Left renal pelvis (tissue), 4 donors: ENCODE measurements at places on chromosomes 6 and 20.

GRCh38 chr6:168374051-168374502, 54.5 kb upstream of the DACT2 start:
- no peak for DNase-seq

DNA sequence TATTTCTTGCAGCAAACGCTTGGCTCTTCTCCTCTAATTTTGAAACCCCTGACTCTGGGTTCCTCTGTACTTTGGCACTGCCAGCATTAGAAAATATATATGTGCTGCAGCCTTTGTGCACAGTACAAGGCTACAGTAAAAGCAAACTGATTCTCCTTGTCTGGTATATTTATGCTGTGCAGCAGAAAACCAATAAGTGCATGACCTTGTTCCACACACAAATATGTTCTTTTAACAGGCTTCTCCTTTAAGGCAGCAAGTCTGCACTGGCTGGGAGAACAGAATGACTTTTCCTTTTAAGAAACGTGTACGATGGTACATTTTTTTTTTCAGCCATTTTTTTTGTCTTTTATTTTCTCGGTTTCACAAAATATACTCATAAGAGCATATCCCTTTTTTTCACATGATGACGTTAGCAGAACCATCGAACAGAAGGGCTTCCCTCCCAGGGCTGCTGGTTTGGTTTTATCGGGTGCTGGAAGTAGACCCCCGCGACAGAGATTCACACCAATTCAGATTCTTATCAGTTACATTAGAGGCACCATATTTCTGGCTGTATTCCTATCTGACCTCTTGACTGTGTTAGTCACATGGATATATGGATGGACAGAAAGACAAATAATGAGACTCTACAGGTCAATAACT, 129.9 kb upstream of the ARID1B start:
- no peak for DNase-seq

DNA sequence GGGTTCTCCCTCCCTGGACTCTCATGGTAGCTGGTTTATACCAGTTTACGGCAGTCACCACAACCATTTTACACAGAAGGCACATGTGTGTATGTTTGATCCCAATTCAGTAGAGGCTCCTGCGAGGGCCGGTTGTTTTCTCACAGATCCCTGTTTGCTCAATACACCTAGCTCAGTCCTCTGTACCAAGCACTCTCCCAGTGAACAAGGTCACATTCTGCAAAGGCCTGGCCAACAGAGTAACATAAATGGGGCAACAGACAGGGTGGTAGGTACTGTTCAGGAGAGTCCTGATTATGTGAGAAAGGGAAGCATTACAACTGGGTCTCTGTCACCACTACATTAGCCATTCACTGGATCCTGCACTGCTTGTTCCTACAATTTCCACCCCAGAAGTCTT, 84.4 kb downstream of the ELOVL5 start:
- no peak for DNase-seq

DNA sequence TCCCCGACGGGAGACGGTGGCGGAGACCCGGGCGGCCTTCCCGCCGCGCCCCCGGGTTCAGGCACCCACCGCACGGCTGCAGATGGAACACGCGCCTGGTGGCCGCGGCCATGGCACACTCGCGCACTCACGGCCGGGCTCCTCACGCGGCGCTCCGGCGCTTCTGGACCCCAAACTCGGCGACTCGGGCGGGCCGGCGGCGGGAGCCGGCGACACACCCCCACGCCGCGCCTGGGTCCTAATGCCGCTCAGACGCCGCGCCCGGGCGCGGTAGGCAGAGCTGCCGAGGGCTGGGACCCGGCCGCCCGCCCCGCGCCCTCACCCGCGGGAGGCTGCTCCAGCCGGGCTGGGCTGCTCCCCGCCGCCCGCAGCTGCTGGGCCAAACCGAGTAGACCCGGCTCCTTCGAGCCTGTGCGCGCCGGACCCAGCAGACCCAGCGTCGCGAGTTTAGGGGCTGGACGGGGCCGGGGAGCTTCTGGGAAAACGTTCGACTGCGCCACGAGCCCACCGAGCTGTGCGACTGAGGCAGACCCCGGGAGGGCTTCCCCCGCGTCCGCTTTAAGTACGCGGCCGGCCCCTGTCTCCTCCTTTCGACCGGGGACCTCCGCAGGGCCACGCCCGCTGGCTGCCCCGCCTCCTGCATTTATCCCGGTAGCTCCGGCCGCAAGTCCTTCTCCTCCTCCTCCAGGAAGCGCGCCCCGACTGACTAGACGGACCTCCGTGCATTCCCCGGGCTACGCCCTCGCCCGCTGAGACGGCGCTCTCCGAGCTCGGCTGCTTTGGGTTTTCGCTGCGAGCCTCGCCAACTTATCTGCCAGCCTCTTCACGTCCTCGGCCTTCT, at the start of gene SLC4A11:
Gene SLC4A11 (minus strand): TSS at position 165 of the 841 bp plus-strand sequence. CDS start 53 bp downstream, at position 112.
- DNase-seq: no peak

- DNase-seq: no peak
These were observed 26.0 kb downstream of the GPX6 start for GRCh38 chr6:28489366-28490204.

DNA sequence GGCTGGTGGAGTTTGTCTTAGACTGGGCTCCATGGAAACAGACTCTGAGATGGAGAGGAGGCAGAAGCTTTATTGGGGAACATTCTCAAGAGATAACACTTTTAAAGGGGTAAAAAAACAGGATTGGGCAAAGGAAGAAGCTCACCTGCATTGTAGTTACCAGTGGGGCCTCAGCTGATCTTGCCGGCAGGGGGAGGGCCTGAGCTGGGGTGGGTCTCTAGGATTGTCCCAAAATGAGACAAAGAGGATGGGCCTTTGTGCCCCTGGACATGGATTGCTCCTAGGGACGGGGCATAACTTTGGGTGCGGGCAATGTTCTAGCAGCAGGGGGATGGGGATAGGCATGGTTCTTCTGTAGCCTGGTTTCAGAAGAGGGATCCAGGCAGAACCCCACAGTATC, 12.5 kb downstream of the SGK2 start:
- DNase-seq: no peak

- DNase-seq: no peak
These were observed 11.5 kb downstream of the PYGB start for GRCh38 chr20:25259358-25259757.

- no peak for DNase-seq
These were observed 40.9 kb downstream of the PHACTR3 start for GRCh38 chr20:59645271-59645670.

- DNase-seq: no peak
These were observed 43.9 kb downstream of the FILIP1 start for GRCh38 chr6:75449630-75450206.

DNA sequence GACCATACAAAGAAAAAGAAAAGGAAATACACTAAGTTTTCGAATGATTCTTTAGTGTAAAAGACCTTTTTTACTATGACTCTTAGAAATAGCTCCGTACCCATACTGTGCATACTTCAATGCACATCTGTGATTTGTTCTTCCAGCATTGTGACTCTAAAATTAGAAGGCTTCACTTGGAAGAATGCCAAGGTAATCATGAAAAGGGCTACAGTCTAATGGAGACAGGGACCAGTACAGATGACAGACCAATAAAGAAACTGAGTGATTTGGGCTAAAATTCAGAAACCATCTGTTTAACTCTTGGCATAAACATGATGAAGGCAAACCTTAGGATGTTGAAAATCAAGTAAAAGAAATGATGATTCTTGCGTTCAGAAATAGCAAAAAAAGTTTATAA, 46.3 kb downstream of the CYP39A1 start:
- DNase-seq: no peak

DNA sequence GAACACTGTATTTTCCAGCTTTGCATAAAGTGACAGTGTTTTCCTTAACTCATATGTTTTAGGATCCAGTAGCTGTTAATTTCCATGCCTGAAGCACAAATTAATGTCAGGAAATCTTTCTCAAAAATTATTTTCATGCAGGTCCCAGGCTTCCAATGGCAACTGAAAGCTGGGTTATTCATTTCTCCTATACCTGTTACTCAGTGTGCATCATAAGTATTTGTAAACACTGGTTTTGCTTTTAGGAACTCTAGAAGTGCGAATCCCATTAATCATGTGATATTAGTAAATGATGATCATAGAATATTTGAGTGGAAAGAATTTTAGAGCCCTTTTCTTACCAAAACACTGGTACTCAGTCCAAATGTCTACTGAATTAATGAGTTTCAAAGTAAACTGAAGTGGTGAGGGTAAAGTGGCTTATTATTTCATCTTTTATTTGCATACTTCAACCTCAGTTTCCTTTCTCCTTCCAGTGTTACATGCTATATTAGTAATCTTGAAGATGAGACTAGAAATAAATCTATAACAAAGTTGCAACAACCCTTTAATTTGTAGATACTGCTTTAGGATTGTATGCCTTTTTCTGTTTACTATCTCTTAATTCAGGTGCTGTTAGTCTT, 124.0 kb downstream of the ZFAND3 start:
- DNase-seq: no peak

DNA sequence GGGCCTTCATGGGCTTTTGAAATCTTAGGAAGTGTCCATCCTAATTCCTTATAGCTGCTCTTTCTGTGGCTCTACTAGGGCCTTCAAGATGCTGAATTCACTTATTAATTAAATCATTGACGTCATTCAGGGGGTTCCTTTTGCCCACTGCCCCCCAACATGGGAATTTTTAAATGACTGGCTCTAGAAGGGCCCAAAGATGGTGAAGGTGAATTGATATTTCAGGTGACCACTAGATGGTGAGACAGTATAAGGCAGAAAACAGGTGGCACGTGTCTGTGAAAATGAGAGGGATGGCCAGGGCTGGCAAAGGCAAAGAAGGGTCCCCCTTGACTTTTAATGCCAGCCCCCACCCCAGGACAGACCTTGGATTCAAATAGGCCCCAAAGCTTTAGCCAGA, 11.8 kb downstream of the GNAS start:
- no peak for DNase-seq

GRCh38 chr20:44195605-44196004, 8.6 kb upstream of the JPH2 start:
- DNase-seq: no peak

- no peak for DNase-seq
These were observed 10.8 kb upstream of the ARMC2 start for GRCh38 chr6:108837236-108837971.

GRCh38 chr20:18879262-18879661, 65.7 kb downstream of the SCP2D1 start:
- no peak for DNase-seq

DNA sequence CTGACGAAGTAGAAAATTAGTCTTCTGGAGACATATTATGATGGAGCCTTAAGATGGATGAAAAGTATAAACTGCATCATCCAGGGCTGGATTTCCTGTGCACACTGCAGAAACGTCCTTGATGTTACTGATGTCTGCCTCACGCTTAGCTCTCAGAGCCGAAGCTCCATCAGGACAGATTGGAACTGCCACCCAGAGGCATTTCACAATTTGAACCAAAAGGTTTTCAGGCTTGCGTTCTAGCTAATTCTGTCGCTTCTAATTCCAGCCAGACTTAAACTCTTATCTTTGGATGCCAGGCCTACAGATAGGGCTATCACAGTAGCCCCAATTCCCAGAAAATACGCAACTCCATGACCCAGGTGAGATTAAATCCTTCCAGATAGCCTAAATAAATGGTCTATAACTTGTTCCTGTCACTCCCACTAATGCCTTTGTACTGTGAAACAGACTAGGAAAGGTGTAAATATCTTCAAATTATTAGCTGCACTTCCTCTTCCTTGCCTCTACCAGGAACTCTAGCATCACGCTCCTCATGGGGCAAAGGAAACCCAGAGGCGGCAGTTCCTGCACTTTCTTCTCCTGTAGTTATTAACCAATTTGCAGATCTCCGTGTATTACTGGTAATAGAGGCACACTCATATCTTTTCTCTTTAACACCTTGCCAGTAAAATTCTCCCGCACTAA, 634.6 kb downstream of the PRKN start:
- no peak for DNase-seq

- DNase-seq: no peak
These were observed 81.7 kb upstream of the GATA5 start for GRCh38 chr20:62557462-62557861.

DNA sequence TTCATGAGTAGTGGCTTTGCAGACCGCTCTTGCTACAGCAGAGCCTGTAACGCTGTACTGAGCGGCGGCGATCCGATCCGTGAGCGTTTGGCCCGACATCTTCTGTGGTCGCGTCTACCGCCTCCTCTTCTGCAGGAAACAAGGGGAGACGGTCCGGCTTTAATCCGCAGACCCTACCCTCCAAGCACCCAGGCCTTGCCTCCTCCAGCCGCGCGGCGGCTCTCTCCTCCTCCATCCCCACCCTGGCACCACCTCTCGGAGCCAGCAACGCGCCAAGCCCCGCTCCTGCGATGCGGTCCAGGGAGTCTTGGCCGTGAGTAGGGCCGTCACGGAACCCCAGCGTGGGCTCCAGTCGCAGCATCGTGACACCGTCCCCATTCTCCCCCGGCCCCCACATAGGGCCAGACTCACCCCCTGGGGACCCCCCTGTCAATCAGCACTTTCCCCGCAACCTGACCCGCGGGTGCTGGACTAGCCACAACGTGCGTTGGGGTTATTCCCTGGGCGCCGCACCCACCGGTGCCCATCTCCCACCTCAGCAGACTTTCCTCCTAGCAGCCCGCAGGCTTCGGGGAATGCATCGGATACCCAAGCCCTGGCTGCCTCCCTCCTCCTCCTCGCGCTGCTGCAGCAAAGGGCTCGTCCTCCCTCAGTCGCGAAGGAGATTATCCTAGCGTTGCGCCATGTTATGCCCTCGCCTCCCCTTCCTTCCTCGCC, 914 bp downstream of the SNAP91 start:
- DNase-seq: no peak

- DNase-seq: no peak
These were observed 40.4 kb upstream of the RAB22A start for GRCh38 chr20:58268936-58269619.

- no peak for DNase-seq
These were observed 211.2 kb downstream of the LAMA2 start for GRCh38 chr6:129094147-129094546.

DNA sequence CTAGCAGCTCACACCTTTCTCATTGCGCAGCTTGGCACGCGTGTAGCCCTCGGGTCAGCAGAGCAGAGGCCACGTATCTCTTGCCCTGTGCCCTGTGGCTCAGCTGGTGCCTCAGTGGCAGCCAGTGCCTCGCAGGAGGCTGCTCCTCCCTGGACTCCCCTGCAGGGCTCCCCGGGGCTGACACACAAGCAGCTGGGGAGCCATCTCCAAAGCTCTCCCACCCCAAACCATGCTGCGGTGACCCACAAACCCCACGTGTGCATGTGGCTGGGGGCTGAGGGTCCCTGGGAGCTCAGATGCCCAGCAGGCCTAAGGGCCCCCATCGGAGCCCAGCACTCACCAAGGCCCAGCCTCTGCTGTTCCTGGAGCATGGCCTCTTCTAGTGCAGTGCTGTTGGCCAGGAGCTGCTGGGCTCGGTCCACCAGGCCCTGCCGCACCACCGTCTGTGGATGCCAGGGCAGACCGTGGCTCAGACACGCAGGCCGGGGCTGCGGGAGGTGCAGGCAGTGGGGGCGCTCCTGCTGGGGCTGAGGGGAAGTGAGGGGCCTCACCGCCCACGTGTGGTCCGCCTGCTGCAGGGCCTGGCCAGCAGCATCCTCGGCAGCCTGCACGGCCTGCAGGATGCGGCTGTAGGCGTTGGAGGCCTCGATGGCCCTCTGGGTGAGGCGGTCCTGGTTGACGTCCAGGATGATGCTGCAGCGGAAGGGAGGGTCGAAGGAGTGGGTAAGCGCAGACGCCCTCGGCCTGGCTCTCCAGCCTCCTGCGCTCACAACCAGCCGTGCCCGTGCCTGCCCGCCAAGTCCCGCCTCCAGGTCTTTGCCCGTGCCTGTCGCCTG, 13.8 kb downstream of the ADRM1 start:
- no peak for DNase-seq
